Bronchial epithelial cell (primary cell): ENCODE measurements at places on chromosomes 11 and 22. TPM values are rescaled to one million over a fixed set of nuclear protein-coding genes. Genes with fewer than 3 reads are reported as not detected.

- DNase-seq, result peak; percentile 32
Measured at GRCh38 chr11:73939096-73939495, 11.7 kb upstream of the DNAJB13 start.

GRCh38 chr11:114924042-114924441 is 245.7 kb downstream of the NXPE2 start:
- DNase-seq, result peak; percentile 5

DNA sequence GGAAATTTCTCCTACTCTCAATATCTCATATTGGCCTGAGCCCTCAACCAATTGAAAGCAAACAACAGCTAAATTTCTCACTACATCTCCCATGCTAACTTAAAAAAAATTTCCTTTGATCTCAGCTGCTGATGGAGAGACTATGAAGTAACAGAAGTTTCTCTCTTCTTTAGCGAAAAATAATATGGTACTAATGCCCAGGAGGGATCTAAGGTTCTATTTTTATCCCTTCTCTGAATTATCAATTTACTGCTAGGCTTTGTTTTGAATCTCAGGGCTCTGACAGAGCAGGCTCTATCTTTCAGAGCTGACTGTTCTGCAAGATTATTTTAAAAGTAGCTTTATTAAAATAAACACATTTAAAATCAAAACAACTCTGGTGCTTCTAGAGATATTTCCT is 558.6 kb downstream of the KCNA4 start:
- no peak for DNase-seq

GRCh38 chr11:61782299-61782698 is 10.1 kb downstream of the TMEM258 start:
- DNase-seq, result no peak

CCDC81 gene
- total RNA-seq, result 0.53 and 0.64 TPM in 2 replicates

TEX54 gene
- total RNA-seq, result not detected in 2 replicates
